ENCODE measurements at places on chromosomes 12 and 14.

- DNase-seq = no peak
Observed at GRCh38 chr14:85921241-85921640, 391.3 kb downstream of the FLRT2 start.

DNA sequence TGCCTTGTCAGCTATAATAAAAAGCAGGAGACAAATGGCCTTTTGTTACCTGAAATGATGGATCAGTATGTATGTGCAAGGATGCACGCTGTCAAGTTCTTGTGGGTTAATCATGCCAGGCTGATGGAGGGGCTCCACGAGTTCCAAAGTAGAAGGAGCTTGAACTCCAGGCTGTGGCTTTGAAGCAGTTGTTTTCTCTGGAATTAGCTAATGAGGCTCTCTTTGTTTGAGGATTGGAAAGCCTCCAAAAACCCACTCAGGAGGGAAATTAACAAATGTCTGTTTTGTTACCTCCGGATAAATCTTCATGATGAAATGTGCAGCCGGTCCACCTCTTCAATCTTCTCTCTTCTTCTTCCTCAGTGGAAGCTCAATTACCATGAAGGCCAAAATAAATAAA is 605.5 kb downstream of the DIO2 start:
- DNase-seq = no peak

GRCh38 chr12:56029666-56030293 is 8.9 kb downstream of the IKZF4 start:
- no peak for DNase-seq

DNA sequence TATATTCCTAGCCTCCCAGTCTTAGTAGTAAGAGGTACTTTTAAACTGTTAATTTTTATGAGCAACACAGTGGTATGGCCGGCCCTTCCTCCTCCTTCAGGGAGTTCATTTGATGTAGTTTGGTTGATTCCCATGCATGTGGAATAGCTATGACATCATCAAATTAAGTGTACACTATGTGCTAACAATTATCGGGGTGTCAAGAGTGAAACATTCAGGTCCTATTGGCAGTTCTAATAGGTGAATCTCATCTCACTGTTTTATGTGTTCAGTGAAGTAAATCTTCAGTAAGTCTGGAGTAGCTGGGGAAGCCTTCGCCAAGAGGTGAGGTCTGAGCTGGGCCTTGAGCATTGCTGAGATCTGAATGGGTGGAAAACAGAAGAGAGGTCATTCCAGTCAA is 656.5 kb downstream of the DIO2 start:
- no peak for DNase-seq

GRCh38 chr12:130803702-130804101 is 35.3 kb downstream of the STX2 start:
- no peak for DNase-seq

- DNase-seq = no peak
Observed at GRCh38 chr14:68474741-68475140, 318.1 kb downstream of the ZFP36L1 start.

Data from NK-92 treated with Interleukin-12 subunit alpha and Interleukin-12 subunit beta, amount 100 ng/mL, for 24 hours (cell line).